ENCODE measurements at places on chromosomes 4 and X. TPM values are rescaled to one million over a fixed set of nuclear protein-coding genes. Genes with fewer than 3 reads are reported as not detected.

- peak; percentile 40 for DNase-seq
Measured at GRCh38 chr4:110294165-110294564, 95.8 kb upstream of the ELOVL6 start.

GRCh38 chr4:69054578-69055200 is 41.6 kb upstream of the UGT2B7 start:
- DNase-seq: peak; percentile 63

DNA sequence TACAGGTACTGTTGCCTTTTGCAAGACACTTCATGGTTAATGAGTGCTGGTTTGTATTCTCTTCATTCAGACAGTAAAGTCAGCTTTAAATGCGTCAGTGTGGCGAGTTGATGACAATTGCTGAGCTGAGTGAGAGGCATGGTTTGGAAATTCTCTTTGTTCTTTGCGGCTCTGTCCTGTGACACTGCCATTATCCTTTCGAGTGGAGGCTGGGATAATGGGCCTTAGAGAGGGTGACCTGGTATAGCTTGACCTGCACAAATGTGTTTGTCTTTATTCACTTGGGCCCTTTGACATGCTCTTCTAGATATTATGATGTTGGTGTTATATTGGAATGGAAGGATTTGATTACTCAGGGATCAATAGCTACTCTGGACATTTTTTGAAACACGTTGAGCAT is 208.5 kb upstream of the FAT1 start:
- no peak for DNase-seq

GRCh38 chr4:129231945-129232588 is 136.1 kb downstream of the C4orf33 start:
- DNase-seq: no peak

DNA sequence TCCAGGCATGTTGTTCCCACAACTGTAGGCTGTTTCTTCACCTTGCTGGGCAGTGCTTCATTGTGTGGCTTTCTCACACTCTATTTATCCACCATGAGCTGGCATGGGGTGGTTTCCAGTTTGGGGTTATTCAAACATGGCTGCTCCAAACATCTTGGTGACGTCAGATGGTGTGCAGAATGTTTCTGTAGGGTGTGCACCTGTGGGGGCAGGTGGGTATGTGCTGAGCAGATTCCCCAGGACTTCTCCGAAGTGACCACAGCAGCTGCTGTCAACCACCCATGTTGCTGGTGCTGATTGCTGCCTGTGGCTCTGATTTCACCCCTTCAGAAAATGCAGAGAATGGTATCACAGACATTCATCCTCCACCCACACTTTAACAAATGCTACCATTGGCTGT is 5.0 kb upstream of the PSAPL1 start:
- DNase-seq: no peak

- no peak for DNase-seq
Measured at GRCh38 chr4:90660672-90661071, 533.5 kb downstream of the CCSER1 start.

GRCh38 chr4:29553846-29554245 is 1166.3 kb upstream of the PCDH7 start:
- DNase-seq: peak; percentile 94

GRCh38 chr4:142549726-142550463 is 296.2 kb downstream of the INPP4B start:
- peak; percentile 58 for DNase-seq

GRCh38 chr4:125522992-125523391 is 208.2 kb downstream of the FAT4 start:
- DNase-seq: no peak

- peak; percentile 61 for DNase-seq
Measured at GRCh38 chr4:156929386-156930105, 42.1 kb downstream of the PDGFC start.

CT55 gene
- total RNA-seq: not detected

DNA sequence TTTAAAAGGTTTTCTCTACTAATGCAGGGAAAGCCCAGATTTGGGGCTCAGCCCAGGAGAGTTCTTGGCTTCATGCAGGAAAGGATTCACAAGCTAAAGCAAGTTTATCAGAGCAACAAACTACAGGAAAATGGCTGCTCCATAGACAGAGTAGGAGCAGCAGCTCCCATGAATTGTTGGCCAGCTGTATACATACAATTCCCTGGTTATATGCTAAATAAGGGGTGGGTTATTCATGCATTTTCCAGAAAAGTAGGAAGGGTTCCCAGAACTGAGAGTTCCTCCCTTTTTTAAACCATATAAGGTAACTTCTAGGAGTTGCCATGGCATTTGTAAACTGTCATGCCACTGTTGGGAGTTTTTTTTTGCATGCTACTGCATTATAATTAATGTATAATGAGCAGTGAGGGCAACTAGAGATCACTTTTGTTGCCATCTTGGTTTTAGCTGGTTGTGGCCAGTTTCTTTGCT is 2.6 kb downstream of the C4orf33 start:
- no peak for DNase-seq

CENPVL1 gene
- not detected for total RNA-seq

ANK2 gene
- total RNA-seq: 41.2 TPM

- no peak for DNase-seq
Measured at GRCh38 chr4:87499403-87500091, 29.6 kb downstream of the SPARCL1 start.

UGT2B7 gene
- total RNA-seq: not detected

GRCh38 chr4:156362581-156362980 is 408.9 kb upstream of the CTSO start:
- no peak for DNase-seq

Data from MCF 10A (cell line).